Breast epithelium (tissue), 4 donors: ENCODE measurements at places on chromosomes 13 and 19.

GRCh38 chr19:40264314-40265054, 20.7 kb downstream of the AKT2 start:
- no peaks in the 10 kb centered on the region for H3K36me3 ChIP-seq
- no peak overlapping the region for H3K27ac ChIP-seq
- no peaks in the 10 kb centered on the region for H3K27me3 ChIP-seq
- no peak for DNase-seq
- H3K4me3 ChIP-seq: no peak overlapping the region

DNA sequence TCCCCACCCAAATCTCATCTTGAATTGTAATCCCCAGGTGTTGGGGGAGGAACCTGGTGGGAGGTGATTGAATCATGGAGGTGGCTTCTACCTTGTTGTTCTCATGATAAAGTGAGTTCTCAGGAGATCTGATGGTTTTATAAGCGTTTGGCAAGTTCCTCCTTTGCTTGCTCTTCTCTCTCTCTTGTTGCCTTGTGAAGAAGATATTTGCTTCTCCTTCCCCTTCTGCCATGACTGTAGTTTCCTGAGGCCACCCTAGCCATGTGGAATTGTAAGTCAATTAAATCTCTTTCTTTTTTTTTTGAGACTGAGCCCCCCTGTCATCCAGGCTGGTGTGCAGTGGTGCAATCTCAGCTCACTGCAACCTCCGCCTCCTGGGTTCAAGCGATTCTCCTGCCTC, 34.4 kb downstream of the VSTM1 start:
- H3K27ac ChIP-seq: no peak overlapping the region
- no peak for DNase-seq

- H3K4me3 ChIP-seq: no peak overlapping the region
- peaks cover 5% of the 10 kb centered on the region for H3K36me3 ChIP-seq
- DNase-seq: no peak
Measured at GRCh38 chr13:73880365-73880764, 253.8 kb downstream of the KLF12 start.

DNA sequence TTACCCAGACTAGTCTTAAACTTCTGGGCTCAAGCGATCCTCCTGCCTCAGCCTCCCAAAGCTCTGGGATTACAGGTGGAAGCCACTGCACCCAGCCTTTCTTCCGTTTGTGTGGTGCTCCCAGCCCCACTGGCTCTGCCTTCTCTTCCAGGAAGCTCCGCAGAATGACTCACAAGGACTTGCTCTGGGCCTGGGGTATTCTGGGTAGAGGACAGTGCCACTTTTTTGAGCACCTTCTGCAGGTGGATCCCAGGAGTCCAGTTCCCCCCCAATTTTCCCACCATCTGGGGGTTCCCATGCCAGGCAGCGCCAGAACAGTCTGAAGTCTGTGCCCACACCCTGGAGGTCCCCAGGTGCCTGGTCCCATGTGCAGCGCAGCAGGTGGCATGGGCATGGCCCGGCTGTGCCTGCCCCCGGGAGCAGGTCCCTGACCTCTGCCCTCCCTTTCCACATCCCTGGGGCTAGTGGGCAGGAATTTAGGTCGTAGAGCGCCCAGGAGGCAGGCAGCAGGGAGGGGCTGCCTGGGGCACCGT, 1.6 kb downstream of the REEP6 start:
- no peaks in the 10 kb centered on the region for H3K4me1 ChIP-seq
- no peak for DNase-seq
- H3K27me3 ChIP-seq: peaks cover 2% of the 10 kb centered on the region
- H3K36me3 ChIP-seq: no peaks in the 10 kb centered on the region

- H3K36me3 ChIP-seq: no peaks in the 10 kb centered on the region
- no peaks in the 10 kb centered on the region for H3K4me1 ChIP-seq
- H3K27me3 ChIP-seq: peaks cover 27% of the 10 kb centered on the region
- no peak overlapping the region for H3K4me3 ChIP-seq
Measured at GRCh38 chr13:112350300-112350699, 25.9 kb upstream of the SPACA7 start.

GRCh38 chr19:8367327-8368001, 3.5 kb downstream of the ANGPTL4 start:
- H3K4me3 ChIP-seq: peak overlapping the region; percentile 73
- H3K27ac ChIP-seq: peak overlapping the region; percentile 93
- H3K36me3 ChIP-seq: no peaks in the 10 kb centered on the region
- DNase-seq: peak; percentile 96
- peaks cover 23% of the 10 kb centered on the region for H3K4me1 ChIP-seq

DNA sequence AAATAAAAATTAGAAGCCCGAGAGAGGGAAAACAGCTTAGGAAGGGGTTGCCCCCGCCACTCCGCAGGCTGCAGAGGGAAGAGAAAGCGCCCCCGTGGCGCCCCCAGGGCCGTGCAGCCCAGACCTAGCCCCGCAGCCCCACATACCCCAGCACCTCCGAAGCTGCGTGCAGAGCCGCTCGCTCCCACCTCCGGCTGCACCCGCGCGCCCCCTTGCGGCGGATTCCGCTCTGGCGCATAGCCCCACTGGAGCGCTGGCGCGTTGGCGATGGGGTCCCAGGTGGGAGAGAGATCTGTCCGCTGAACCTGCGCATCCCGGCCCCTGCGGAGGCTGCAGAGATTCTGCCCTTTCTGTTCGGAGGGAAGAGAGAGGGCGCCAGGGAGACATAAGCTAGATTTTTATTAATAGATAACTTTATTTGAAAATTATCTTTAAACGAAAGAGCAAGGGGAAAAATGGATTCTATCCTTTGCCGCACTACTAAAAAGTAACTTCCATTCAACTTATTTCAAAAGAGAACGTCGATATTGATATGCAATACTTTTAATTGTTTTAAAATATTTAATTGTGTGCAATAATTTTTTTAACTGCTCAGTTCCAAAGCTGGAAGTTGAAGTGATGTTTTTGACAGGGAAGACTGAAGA, 11.7 kb upstream of the CLN5 start:
- peak overlapping the region; percentile 57 for H3K4me3 ChIP-seq
